ENCODE measurements at places on chromosomes 1 and 21.
A peak's percentile ranks its signal among the peaks of the same experiment; 100 is the strongest.

DNA sequence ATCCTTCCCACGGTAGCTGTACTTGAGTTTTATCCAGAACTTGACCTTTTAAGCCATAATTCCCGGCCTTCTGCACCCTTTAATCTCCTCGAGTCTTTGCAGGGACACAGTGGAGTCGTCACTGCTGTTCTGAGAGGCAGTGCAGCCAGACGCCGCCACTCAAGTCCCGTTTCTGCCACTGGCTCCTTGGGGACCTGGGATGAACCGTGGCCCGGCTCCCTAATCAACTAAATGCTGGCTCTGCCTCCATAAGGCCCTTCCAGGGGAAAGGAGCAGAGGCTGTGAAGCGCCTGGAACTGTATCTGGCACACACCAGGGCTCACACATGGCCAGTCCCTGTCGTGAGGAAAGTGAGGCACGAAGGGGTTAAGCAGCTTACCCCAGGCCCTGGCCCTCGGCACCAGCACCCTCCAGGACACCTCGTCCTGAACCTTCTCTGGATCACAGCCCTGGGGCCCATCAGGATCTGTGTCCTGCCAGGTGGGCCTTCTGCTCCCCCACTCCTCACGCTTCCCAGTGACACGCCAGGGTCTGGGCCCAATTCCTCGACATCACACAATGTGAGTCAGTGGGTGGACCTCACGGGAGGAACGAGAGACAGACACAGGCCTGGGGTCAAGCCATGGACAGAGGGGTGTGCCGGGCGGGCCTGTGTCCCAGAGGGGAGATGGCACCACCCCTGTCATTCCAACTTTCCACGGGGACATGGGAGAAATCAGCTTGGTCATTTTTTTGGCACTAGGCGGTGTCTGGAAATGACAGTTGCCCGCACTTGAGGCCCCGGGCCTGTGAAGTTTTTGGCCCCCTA lies 23.5 kb upstream of the C1orf174 start:
- no peak for DNase-seq

DNA sequence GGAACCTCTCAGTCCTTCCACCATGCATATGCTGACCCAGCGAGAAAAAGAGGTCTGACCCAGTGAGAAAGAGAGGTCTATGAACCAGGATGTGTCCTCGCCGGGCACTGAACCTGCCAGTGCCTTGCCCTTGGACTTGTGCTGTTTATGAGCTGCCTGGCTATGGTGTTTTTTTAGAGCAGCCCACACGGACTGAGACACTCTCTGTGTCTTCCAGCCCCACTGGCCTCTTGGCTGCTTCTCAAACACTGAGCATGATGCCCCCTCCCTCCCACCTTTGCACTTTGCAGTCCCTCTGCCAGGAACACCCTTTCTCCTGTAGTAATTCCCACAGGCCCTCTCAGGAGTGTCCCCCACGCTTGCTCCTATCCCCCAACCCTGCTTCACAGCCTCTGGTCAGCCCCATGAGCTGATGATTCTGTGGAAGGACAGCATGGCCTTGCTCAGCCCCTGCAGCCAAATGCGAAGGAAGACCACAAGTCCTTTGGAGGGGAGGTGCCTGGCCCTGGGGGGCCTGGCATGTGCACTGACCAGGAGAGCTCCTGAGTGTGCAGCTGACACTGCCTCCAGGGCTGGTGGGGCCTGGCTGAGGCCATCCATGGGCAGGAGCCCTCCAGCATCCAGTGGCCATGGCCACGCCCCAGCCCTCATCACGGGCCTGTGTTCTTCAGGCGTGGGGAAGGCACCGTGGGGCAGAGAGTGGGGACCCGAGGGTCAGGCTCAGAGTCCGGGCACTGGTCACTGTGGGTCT lies 23.8 kb downstream of the WNT3A start:
- DNase-seq: no peak

GRCh38 chr21:36768496-36768895 lies 69.6 kb downstream of the SIM2 start:
- DNase-seq: no peak

GRCh38 chr1:164982545-164982944 lies 374.0 kb downstream of the LMX1A start:
- no peak for DNase-seq

GRCh38 chr21:28516021-28516420 lies 476.7 kb downstream of the LTN1 start:
- DNase-seq: no peak

DNA sequence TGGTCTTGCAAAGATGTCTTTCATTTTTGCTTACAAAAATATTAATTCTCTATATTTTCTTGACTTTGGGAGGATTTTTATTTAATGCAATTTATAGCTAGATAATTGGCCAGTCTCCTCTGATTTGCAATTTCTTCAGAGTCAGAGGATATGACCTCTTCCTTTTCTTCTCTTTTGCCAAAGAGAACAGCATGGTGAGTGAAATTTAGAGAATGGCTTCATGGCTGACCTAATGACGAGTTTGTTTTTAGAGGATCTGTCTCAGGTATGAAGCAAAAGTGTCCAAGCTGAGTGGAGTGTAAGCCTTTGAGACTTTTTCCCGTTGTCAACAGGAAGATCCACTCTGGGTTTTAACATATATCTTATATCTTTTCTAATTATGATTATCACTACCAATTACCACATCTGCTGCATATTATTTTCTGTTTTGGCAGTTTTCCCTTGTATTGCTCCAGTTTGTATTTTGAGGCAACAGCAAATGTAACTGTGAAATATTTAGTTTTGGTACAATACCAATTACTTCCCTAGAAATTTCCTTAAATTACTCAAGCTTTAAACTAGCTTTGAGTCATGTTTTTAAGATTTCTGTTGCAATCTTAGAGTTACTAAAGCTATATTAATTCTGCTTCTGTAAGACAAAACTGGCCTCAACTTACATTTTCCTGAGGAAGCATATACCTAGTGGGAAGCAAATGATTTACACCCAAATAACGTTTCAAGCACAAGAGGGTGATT lies 332.8 kb upstream of the ZRANB2 start:
- no peak for DNase-seq

DNA sequence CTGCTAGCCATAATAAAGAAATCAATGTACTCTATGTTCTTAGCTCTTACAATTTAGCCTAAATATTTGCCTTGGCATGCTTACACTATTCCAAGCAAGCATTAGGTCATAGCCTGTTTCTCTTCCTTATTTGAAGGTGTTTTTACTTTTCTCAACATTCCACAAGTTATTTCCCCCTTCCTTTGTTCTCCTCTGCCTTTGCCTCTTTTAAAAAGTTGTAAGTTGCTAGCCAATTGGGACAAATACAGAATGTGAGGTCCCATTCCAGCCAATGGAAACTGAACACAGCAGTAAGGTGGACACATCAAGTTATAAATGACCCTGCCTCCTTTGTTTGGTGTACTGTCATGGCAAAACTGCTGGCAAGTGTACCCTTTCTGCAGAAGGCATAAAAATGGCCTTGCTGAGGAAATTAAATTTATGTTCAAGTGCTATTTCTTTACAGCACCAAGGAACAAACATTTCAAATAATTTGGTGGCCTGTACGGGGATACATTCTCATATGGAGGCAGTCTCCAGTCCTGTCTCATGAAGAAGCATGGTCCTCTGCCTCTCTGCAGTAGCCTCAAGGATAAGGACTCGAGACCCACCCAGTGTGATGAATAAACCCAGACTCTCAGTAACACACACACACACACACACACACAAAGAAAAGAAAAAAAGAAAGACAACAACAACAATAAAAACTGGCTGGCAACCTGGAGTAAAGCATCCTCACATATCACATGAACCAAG lies 28.8 kb upstream of the FMO1 start:
- DNase-seq: no peak

DNA sequence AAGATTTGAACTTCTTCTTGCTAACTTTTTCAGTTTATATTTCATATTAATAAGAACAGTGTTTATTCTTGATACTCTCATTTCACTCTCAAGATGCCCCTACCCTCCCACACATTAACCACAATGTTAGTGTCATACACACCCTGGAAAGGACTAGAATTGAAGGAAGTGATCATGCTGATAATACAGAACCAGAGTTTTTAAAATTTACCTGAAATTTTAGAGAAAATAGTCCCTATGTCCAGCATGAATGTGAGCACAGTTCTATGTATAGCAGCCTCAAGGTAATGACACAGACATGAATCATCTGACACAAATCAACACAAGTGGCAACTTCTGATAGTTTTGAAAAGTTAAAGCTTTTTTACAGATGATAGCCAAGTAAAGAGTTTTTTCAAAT lies 26.0 kb downstream of the RGS1 start:
- DNase-seq: peak; percentile 8

GRCh38 chr1:99465176-99465900 lies 180.6 kb upstream of the PALMD start:
- DNase-seq: no peak

DNA sequence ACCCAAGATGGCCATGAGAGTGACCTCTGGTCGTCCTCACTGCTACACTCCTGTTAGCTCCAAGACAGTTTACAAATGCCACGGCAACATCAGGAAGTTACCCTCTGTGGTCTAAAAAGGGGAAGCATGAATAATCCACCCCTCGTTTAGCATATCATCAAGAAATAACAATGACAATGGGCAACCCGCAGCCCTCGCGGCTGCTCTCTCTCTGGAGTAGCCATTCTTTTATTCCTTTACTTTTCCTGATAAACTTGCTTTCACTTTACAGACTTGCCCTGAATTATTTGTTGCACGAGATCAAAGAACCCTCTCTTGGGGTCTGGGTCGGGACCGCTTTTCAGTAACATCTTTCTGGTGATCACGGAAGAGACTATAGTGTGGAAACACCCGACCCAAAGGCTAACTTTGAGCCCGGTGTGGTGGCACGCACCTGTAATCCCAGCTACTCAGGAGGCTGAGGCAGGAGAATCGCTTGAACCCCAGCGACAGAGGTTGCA lies 19.8 kb upstream of the COX20 start:
- no peak for DNase-seq

GRCh38 chr1:16165073-16165364 lies 9.2 kb upstream of the EPHA2 start:
- DNase-seq: no peak
